ENCODE measurements at places on chromosomes 3 and 15. TPM values are rescaled to one million over a fixed set of nuclear protein-coding genes. Genes with fewer than 3 reads are reported as not detected.
A peak's percentile ranks its signal among the peaks of the same experiment; 100 is the strongest.

GRCh38 chr15:88623061-88623460 is 1.9 kb downstream of the AEN start:
- no peak for DNase-seq

- no peak for DNase-seq
These were observed 66.3 kb downstream of the FHIT start for GRCh38 chr3:61184956-61185355.

DNA sequence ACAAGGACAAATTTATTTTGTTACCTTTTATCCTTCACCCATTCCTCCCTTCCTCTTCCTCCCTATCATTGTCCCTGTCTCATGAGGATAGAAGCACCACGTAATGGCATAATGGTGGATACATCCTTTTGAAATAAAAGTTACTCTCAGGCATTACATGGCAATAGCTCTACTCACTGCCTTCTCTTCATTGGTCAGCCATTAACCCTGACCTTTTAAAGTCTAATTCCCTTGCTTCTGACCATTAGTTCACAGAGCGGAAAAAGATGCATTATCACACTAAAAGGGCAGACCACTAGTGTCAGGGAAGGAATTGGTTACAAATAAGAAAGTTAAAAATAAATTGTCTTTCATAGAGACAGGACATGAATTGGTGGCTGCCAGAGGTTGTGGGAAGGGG is 54.6 kb upstream of the EIF1B start:
- no peak for DNase-seq

- DNase-seq: no peak
These were observed 53.1 kb downstream of the TP63 start for GRCh38 chr3:189684317-189684716.

DNA sequence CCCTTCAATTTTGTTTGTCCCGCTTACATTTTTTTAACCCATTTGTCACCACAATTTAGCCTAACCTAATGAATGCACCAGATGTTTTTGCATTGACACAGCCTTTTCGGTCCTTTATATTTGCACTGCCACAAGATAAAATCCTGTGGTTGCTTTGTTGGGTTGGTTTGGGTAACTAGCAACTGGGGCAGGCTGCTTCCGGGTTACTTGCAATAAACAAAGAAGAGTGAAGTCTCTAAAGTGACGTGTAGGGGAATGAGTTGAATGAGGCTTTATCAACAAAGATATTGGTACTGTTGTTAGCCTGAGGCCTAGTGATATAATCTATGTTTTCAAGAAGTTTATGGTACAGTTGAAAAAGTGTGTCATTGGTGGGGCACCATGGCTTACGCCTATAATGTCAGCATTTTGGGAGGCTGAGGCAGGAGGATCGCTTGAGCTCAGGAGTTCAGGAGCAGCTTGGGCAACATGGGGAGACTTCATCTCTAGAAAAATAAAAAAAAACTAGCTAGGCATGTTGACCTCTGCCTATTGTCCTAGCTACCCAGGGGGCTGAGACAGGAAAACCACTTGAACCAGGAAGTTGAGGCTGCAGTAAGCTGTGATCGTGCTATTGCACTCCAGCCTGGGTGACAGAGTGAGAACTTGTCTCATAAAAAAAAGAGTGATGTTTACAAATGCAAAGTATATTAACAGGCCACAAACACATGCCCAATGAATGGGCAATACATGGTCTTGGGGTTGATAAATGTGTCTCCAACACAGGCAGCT is 121.8 kb downstream of the OXSM start:
- DNase-seq: no peak

DNA sequence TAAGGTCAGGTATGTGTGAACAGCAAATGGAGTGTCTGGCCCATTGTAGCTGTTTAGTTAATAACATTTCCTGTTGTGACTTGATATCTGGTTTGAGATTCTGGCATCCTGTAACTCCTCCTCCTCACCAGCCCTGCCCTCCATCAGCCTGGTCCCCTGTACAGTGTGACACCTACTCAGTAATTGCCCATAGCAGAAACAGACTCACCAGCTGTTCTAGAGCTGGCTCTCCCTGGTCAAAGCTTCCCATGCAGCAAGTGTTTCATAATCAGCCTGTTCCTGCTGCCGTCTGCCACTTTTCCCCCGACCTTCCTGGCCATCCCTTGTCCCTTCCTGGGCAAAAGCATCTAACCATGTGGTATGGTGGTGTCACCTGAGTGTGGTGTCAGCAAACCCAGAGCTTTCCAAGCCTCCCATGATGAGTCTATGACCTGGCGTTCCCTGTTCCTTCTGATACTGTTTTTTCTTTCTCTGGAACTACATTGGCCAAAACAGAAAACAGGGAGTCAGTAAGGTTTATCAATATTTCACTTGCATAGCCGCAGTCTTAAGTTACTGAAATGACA is 55.4 kb downstream of the B3GALNT1 start:
- DNase-seq: no peak

- no peak for DNase-seq
These were observed 111.4 kb upstream of the TOPAZ1 start for GRCh38 chr3:44130249-44130648.

DNA sequence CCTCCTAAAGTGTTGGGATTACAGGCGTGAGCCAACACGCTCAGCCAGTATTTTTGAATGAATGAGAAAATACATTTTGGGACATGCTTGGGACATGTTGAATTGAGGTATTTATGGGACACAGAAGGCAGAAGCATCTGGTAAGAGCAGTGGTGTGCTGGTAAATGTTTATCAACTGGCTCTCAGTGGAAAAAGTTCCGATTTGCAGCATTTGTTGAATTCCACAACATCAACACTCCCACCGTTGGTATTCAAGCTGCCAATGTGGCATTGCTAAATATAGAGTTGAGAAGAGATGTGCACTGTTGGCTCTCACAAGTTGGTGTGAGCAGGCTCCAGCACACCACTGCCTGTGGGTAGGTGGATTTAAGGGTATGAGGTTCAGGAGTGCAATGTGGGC is 35.8 kb upstream of the LRRFIP2 start:
- DNase-seq: no peak

DNA sequence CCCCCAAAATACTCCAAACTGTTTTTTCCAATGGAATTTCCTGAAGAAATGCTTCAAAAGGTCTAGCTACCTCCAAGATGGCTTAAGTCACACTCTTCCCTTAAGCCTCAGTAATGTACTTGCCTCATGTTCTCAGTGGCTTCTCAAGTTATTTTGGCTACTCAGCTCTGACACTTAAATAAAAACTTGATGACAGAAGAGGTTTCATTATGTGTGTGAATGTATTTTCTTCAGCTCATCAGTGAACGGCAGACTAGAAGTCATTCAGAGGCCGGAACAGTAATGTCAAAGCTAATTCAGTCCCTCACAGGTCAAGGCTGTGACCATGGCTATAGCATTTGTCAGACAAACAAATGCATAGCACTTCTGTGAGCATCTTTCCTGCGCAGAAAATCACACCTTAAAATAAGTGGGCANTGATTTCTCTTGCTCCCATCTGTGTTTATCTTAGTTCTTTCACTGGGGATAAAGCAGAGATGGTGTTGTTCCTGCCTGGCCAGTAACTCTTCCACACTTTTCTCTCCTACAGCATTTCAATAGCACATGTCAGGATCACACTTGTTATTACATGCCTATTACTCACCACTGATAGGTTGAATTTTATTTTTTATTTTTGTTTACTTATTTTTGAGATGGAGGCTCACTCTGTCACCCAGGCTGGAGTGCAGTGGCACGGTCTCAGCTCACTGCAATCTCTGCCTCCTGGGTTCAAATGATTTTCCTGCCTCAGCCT is 68.5 kb upstream of the PLCL2 start:
- no peak for DNase-seq

DNA sequence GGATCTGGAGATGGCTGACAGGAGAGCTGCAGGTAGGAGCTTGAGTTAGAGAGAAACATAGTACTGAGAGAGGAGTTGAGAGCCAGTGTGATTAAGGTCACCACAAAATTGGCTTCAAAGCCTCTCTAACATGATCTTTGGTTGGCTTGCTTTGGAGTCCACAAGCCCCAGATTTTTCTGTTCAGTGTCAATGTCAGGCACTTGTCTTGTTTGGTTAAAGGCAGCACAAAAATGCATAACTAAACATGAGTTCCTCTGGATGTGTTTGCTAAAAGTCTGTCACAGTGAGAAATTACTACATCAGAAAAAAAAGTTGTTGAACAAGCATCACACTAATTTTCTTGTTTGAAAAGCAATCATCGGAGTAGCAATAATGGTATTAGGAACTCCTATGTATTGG is 440.5 kb downstream of the NTRK3 start:
- DNase-seq: no peak

GRCh38 chr3:53974324-53974723 is 82.7 kb upstream of the SELENOK start:
- DNase-seq: no peak

- peak; percentile 74 for DNase-seq
These were observed 24.8 kb downstream of the GABRA5 start for GRCh38 chr15:26891448-26892181.

Gene PIGBOS1
- 16.1 TPM for polyA plus RNA-seq

DNA sequence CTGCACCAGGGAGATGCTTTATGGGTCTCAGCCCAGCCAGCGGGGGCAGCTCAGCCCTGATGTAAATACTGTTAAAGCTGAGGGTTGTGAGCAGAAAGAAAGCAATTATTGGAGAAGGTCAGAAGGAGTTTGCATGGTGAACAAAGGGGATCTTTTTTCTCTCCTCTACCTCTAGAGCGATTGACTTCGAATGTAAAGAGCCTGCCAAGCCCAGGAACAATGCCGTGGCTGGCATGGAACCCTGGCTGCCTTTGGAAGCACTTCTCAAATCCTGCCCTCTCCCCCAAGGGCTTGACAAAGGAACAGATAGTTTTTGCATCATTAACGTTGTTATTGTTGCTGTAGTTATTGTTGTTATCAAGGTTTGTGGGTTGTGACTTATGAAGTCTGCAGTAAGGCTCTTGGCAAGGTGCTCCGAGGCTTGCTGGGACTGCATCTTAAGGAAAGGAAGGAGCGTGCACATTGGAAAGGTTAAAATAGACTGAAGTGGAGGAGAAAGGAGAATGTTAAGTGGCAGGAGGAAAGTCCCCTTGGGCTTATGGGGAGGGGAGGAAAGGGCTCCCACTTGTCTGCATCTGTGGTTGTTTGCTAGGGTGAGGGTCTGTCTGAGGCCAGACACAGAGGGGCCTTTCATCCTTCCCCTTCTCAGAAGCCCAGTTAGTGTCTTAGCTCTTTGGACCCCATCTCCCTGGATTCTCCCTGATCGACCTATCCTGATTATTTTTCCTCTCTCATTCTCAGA is 16.7 kb downstream of the PDIA5 start:
- DNase-seq: no peak

DNA sequence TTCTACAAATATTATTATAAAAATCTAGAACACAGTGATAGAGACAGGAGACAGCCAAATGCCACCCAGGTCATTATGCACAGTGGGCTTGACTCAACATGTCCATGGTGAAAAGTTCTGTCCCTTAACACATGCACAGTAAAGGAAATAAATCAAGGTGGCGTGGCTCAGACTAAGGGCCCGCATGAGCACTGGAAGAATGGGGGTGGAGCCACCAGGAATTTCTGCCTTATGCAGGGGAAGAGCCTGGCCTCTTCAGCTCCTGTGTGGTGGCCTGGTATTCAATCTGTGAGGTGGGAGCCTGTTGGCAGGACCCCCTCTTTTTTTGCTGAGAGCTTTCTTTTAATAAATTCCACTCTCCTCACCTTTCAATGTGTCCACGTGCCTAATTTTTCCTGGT is 17.2 kb upstream of the SPG21 start:
- no peak for DNase-seq

DNA sequence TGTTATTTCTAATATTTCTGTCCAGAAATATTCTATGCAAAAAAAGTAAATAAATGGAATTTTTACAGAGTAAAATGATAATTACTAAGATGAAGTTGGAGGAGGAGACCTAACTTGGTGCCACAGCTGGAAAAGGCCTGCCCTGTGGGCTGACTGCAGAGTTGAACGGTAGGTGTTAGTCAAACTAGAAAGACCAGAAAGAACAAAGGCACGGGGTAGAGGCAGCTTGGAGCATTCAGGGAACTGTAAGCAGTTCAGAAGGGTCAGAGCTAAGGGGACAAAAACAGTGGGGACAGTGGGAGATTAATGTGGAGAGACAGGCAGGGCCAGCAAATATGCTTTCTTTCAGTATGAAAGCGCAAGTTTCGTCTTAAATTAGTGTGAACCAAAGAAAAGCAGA is 39.3 kb upstream of the PTPRG start:
- no peak for DNase-seq

- no peak for DNase-seq
These were observed 15.5 kb upstream of the HOMER2 start for GRCh38 chr15:82968066-82968465.

- no peak for DNase-seq
These were observed 131.3 kb downstream of the FAM43A start for GRCh38 chr3:194816748-194817591.

- no peak for DNase-seq
These were observed 28.1 kb upstream of the MCTP2 start for GRCh38 chr15:94203306-94203705.

DNA sequence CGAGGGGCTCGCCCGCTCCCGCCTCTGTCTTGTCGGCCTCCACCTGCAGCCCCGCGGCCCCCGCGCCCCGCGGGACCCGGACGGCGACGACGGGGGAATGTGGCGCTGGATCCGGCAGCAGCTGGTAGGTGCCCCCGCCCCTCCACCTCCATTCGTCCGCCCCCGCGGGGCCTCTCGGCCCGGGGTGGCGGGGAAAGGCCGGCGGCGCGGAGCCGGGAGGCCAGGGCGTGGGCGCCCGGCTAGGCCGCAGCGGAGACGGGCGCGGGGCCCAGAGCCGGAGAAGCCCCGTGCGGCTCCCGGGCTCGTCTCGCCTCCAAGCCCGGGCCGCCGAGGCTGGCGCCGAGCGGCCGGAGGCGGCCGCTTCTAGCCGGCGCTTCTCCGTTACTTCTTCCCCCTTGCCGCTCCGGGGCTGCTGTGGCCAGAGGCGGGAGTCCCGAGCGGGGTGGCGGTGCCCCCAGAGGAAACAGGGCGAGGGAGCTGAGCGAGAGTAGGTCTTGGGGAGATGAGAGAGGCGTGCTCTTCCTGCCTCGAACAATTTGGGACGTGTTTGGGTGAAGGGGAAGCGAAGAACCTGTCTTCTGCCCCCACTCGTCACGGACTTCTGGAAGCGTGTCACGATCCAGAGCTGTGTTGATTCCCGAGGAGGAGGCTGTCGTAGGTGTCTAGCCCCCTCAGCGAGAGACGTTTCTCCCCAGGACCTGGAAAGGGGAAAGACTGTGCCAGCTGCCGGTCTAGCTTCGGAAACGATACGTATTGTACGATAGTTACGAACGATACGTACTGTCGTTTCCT is 555 bp downstream of the ATP11B start:
- DNase-seq: no peak

GRCh38 chr15:59312205-59312604 is 60.5 kb downstream of the MYO1E start:
- no peak for DNase-seq

Gene UCN2
- polyA plus RNA-seq: 0.25 TPM

Gene PRSS50
- polyA plus RNA-seq: 2.0 TPM

- no peak for DNase-seq
These were observed 153.8 kb downstream of the IGF1R start for GRCh38 chr15:98802187-98802586.

DNA sequence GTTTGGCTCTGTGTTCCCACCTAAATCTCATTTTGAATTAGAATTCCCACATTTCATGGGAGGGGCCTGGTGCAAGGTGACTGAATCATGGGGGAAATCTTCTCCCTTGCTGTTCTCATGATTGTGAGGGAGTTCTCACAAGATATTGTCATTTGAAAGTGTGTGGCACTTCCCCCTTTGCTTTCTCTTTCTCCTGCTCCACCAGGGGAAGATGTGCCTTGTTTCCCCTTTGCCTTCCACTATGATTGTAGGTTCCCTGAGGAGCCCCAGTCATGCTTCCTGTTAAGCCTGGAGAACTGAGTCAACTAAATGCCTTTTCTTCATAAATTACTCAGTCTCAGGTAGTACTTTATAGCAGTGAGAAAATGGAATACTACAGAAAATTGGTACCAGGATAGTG is 157.2 kb upstream of the TPRG1 start:
- no peak for DNase-seq

GRCh38 chr15:89495638-89496145 is 691 bp downstream of the RHCG start:
- DNase-seq: no peak
